Fibroblast of skin of back (primary cell): ENCODE measurements at places on chromosomes 12 and 14.

DNA sequence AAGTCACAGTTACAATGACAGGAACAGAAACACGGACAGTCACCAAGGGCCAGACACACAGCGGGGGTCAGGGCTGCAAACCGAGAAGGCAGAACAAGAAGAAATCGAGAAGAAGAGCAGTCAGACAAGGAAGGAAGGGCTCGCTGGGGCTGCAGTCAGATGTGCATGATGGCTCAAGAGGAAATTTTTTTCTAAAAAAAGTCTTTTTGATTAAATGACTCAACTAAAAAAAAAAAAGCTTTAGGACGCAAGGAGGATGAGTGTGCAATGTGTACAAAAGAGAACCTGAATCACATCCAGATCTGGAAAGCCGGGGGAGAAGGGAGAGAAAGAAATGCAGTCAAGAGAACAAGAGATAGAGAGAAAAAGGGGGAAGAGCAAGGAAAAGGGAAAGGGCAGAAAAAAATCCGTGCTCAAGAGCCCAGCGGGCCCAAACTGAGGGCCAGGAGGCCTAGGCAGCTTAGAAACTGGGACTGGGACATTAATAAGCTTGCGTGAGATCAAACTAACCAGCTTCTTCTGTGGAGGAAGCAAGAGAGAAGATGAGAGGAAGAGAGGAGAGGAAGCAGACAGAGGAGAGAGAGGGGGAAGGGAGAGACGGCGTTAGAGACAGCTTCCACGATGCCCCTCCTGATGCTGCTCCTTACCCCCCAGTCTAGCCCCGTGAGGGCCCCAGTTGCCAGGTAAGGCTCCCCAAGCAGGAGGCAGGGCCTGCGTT, 6.7 kb downstream of the IFFO1 start:
- peak; percentile 84 for DNase-seq

DNA sequence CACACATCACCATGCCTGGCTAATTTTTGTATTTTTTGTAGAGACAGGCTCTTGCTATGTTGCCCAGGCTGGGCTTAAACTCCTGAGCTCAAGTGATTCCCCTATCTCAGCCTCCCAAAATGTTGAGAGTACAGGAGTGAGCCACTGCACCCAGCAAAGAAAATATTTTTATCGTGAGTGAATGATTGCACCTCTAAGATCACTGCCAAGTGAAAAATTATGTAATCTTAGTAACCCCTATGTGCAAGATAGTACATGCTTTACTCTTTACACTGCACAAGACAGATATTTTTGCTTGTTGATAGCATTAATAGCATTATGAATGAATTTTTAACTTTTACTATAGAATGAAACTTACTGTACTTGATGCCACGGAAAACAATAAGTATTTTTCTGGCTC, 3.4 kb upstream of the MRPS35 start:
- no peak for DNase-seq

DNA sequence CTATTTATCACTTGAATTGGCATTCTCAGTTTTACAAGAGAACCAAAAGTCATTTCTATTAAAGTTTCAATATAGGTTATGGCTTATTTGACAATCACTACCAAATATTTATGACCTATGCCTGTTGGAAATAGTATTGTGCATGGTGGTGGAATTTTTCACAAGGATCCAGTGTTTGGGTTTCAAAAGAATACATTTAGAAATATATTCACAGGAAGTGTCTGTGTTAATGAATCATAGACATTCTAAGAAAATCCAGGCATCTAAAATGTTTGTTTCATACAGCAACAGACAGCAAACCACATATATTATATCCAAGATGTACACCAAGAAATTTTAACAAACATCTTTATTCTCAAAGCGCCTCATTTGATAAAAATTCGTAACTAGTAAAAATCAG, 92.7 kb downstream of the MED13L start:
- peak; percentile 53 for DNase-seq

DNA sequence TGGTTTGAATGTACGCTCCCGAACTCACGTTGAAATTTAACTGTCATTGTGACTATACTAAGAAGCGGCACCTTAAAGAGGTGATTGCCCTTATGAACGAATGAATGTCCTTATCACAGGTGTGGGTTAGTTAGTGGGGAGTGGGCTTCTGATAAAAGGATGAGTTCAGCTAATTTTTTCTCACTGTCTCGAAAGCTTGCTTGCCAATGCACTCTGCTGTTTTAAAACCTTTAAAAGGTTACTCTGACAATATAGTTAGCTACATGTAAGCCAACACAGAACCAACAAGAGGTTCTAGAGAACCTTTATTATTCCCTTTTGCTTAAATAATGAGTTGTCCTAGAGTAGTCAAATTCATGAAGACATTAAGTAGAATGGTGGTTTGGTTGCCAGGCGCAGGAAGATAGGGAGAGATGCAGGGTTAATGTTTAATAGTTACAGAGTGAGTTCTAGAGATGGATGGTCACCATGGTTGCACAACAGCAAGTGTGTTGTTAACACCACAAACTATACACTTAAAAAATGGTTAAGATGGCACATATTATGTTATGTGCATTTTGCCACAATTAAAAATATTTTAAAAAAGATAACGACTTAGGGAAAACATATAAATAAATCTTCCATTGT, 26.3 kb downstream of the RTN1 start:
- no peak for DNase-seq

- DNase-seq, result no peak
Measured at GRCh38 chr12:93593843-93594242, 21.4 kb downstream of the SOCS2 start.

GRCh38 chr12:65495233-65495632, 216.8 kb downstream of the MSRB3 start:
- DNase-seq, result peak; percentile 94

DNA sequence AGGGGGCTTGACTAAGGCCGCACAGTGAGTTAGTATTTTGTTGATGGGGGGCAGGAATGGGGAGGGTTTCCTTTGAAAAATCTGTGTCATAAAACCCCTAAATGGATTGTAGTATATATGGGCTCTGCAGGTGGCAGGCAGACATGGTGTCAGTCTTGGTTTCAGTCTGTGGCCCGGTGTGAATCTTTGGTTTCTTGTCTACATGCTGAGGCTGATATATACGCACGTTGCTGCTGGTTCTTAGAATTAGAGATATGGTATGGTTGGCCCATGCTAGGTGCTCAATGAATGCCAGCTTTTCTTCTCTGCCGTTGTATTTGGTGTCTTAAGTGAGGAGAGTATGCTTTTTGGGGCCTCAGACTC, 73.1 kb downstream of the TSPAN9 start:
- DNase-seq, result no peak

GRCh38 chr14:55881577-55882241, 236.5 kb upstream of the PELI2 start:
- DNase-seq, result peak; percentile 52

- DNase-seq, result no peak
Measured at GRCh38 chr12:34333337-34333736, 311.0 kb downstream of the ALG10 start.

DNA sequence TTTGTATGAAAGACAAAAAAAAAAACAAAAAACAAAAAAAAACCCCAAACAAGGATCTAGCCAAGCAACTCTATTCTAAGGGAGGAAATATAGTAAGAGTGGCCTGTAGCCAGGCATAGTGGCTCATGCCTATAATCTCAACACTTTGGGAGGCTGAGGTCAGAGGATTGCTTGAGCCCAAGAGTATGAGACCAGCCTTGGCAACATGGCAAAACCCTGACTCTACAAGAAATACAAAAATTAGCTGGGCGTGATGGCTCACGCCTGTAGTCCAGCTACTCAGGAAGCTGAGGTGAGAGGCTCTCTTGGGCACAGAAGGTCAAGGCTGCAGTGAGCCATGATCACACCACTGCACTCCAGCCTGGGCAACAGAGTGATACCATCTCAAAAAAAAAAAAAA, 47.9 kb downstream of the TMEM117 start:
- DNase-seq, result peak; percentile 2

GRCh38 chr14:100828031-100828769, 2.3 kb downstream of the MEG3 start:
- DNase-seq, result peak; percentile 78

GRCh38 chr14:100375266-100375962, 52.3 kb downstream of the SLC25A47 start:
- DNase-seq, result peak; percentile 97

- DNase-seq, result no peak
Measured at GRCh38 chr14:83734431-83734830, 1795.5 kb upstream of the FLRT2 start.

GRCh38 chr14:37131205-37131604, 41.2 kb downstream of the SLC25A21 start:
- DNase-seq, result no peak

- DNase-seq, result no peak
Measured at GRCh38 chr12:4796694-4797482, 76.7 kb downstream of the GALNT8 start.

DNA sequence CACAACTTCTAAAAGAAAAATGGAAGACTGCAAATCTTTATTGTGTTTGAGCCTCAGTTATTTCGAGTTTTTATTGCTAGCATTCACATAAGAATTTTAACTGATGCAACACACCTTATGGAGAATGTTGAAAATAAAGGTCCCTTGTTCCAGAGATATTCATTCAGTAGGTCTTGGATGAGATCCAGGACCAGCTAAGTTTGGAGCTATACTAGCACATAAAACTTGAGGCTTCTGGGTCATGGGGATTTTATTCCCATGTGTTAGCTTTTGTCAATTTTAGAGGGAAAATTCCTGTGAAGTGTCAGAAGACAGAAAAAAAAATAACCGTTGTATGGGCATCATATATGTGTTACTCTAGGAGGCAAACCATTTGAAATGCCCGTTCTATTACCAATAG, 693.2 kb upstream of the MIS18BP1 start:
- DNase-seq, result no peak

GRCh38 chr12:20063116-20063515, 305.2 kb upstream of the PDE3A start:
- peak; percentile 54 for DNase-seq

- DNase-seq, result no peak
Measured at GRCh38 chr14:101237252-101237616, 324.1 kb upstream of the DIO3 start.

GRCh38 chr14:65164068-65164824, 61.9 kb upstream of the MAX start:
- peak; percentile 50 for DNase-seq

DNA sequence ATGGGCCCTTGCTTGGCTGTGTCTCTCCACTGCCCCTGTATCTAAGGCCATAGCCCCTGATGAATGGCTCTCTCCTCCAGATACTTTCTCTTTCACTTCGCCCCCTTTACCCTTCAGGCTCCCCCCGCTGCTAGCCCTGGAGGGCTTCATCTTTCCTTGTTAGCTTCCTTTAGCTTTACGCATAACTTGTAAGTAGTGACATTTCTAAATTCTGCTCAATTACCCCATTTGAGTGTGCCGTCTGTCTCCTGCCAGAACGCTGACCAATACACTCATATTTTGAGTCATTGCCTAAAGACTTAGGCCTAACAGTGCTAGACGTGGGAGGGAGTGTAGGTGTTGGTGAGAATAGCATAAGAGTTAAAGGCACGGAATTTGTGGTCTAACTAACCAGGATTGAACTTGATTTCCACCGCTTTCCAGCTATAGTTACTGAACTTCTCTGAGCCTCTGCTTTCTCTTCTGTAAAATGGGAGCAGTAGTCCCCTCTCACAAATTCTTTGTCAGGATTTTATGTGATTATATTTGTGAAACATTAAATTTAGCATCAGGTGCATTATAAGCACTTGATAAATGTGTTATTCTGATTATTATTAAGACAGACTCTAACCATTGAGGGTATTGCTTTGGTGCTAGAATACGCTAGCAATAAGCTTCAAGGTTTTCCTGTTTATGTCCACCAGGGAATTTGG, 129.3 kb downstream of the ZFP36L1 start:
- DNase-seq, result no peak

DNA sequence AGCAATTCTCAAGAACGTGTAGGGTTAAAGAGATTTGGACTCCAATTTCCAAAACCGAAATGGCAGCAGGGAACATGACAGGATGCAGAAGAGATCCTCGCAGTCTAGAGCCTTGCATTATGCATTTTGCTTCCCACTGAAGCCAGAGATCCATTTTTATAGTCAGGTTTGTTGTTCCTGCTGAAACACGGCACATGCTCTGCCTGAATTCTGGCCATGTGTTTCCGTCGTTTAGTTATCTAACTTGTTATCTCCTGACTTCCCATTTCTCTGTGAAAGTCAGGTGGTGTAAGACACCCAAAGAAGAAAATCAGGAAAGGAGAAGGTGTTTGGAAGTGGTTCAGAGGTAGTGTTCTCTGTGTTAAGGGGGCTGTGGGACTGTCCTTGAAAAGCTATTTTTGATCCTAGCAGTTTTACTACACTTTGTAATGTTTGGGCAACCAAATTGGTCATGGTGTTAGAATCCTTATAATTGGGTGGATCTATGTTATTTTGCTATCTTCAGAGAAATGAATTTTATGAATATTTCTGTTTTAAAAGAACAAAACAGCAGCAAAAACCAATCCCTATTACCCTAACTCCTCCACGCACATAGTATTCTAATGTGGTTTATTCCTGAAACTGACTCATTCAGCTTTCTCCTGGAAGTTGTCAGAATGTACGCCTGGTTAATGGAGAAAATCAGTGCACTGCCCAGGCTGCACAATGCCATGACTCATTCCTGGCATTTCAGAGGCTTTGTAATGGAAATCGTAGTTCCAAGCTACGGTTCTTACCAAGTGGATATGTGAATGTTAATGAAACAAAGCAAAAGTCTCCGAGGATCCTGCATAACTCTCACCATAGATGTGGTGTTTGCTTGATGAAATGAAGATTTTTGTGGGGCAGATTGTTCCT, 110.1 kb downstream of the SAMD4A start:
- DNase-seq, result peak; percentile 97

DNA sequence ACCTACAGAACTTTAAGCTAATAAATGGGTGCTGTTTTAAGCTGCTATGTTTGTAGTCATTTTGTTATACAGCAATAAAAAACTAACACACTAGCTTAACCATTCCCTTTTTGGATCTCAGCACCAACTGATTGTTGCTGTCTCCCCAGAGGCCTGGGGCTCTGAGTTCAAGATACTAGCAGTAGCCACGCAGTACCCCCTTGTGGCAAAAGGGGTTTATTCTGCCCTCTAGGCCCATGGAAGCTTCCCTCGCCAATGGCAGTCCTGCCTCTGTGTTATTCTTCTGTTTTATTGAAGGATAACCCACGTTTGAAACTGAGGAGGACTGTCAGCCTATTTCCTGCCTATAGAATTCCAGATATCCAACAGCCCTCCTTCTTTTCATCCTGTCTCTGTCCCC, 455.3 kb upstream of the ATP2B1 start:
- no peak for DNase-seq

DNA sequence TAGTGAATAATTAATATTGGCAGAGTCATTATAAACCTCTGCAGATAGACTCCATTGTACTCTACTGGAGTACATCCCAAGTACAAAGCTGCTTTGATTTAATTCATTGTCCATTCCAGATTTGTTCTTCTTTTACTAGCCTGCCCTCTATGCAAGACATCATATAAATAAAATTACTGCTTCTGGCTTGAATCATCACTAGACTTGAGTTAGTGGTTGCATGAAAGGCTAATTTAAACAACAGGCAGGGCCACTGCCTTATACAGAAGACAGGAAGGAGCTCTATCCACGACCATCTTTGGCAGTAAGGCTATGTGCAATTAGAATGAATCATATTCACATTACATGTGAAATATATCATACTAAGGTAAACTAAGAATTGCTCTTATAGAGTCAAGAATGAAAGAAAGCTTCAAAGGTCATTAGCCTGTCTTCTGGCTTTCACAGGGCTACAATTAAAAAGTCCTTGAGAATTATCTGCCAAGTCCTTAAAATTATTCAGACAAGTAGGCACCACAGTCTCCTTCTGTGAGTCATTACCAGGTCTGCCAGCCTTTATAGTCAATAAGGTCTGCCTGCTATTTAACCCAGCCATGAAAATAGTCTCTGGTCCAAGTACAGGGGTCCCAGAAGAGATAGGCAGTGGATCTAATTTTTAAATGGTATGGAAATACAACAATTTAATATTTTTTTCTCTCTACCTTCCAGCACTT, 631.8 kb downstream of the TMTC2 start:
- DNase-seq, result peak; percentile 50
